Amniotic epithelial cell (primary cell): ENCODE measurements at places on chromosomes 6 and 20.

GRCh38 chr20:20201124-20201523, 148.8 kb downstream of the CFAP61 start:
- DNase-seq, result no peak

DNA sequence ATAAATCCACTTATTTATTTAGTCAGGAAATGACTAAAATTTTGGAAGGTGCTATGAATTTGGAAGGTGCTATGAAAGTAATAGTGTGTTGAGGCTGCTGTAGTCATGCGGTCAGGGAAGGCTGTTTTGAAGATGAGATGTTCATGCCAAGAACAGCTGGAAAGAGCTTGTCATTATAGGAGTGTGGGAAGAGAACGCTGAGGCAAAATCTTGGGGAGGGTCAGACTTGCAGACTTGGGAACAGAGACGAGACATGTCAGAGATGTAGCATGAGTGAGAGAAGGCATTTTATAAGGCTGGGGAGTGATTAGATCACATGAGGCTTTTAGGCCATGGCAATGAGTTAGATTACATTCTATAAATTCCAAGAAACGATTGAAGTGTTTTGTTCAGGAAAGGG, 124.0 kb upstream of the B3GAT2 start:
- DNase-seq, result no peak

DNA sequence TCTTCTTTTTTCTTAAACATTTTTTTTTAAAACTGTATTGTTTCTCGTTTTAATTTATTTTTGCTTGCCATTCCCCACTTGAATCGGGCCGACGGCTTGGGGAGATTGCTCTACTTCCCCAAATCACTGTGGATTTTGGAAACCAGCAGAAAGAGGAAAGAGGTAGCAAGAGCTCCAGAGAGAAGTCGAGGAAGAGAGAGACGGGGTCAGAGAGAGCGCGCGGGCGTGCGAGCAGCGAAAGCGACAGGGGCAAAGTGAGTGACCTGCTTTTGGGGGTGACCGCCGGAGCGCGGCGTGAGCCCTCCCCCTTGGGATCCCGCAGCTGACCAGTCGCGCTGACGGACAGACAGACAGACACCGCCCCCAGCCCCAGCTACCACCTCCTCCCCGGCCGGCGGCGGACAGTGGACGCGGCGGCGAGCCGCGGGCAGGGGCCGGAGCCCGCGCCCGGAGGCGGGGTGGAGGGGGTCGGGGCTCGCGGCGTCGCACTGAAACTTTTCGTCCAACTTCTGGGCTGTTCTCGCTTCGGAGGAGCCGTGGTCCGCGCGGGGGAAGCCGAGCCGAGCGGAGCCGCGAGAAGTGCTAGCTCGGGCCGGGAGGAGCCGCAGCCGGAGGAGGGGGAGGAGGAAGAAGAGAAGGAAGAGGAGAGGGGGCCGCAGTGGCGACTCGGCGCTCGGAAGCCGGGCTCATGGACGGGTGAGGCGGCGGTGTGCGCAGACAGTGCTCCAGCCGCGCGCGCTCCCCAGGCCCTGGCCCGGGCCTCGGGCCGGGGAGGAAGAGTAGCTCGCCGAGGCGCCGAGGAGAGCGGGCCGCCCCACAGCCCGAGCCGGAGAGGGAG, 580 bp downstream of the VEGFA start:
- peak; percentile 45 for DNase-seq

DNA sequence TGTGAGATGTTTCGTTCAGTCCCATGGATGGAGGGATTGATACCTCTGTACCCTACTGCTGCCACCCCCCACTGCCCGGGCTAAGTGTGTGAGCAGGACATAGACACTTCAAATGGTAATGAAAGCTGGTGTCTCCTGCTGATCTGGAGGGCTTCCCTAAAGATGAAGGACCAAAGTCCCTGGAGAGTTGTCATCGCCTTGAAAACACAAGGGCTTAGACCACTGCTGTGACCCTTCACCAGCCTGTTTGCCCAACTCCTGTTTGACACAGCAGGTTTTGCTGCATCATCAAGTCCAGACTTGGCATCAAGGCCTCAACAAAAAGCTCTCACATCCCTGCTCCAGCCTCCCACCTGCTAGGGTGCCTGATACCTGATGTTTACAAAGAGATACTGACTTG, 57.9 kb upstream of the FAM8A1 start:
- DNase-seq, result no peak

GRCh38 chr6:88650029-88650619, 313.3 kb downstream of the RNGTT start:
- peak; percentile 64 for DNase-seq

GRCh38 chr6:169074526-169074925, 179.1 kb downstream of the THBS2 start:
- no peak for DNase-seq

GRCh38 chr6:118668761-118669385, 17.5 kb upstream of the CEP85L start:
- peak; percentile 93 for DNase-seq

- DNase-seq, result peak; percentile 93
These were observed 1.7 kb downstream of the SOD2 start for GRCh38 chr6:159691133-159691962.

GRCh38 chr6:112886415-112886814, 539.3 kb downstream of the RFPL4B start:
- DNase-seq, result no peak

DNA sequence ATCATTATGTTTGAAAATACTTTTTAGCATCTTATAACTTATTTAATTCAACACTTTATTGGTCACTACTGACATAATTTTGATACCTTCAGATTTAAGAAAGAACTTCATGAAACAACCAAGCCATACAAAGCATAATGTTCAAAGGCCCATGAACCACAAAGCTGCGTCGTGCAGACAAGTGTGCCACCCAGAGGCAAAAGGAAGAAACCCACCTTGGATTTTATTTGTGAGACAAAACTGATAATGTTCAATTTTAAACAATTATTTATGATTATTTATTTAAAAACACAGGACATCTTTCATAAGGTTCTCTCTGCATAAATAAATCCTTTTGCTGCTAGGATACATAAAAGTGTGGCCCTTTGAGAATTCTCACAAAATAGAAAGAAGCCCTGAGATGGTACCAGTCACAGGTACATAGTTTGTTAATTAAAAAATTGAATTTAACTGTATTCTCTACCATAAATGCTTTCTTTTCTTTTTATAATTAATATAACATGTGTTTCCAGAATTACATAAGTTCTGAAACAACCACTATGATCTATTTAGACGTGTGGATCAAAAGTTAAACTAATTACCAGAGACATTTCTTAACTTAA, 143.7 kb downstream of the RALGAPA2 start:
- peak; percentile 32 for DNase-seq

- DNase-seq, result peak; percentile 68
These were observed 1.4 kb downstream of the PIM1 start for GRCh38 chr6:37171201-37171969.

GRCh38 chr6:109441069-109441816, 719 bp downstream of the SMPD2 start:
- DNase-seq, result peak; percentile 53

- DNase-seq, result no peak
These were observed 229.4 kb downstream of the TSHZ2 start for GRCh38 chr20:53201588-53201987.

GRCh38 chr20:38202982-38203293, 37.9 kb upstream of the TGM2 start:
- no peak for DNase-seq

- DNase-seq, result no peak
These were observed 46.8 kb downstream of the PCNA start for GRCh38 chr20:5072756-5073659.

- DNase-seq, result no peak
These were observed 25.6 kb upstream of the ENPP4 start for GRCh38 chr6:46104209-46104608.

GRCh38 chr6:89387516-89388201, 24.4 kb downstream of the RRAGD start:
- DNase-seq, result no peak

DNA sequence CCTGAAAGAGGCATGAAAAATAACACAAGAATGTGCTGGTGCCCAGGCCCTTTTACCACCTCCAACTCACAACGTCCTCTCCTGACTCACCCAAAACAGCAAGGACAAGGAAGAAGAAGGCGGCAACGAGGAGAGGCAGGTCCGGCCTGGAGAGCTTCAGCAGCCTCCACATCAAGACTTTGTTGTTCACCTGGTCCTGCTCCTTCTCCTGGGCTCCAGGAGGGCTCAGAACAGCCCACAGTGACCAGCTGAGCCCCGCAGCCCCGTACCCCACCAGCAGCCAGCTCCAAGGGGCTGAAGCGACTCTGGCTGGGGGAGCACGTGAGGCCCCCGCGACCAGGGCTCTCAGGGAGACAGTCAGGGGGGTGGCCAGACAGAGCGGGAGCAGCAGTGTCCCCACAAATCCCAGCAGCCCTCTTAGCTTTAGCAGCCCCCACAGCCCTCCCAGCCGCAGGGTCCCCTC, 857 bp downstream of the TAP2 start:
- peak; percentile 19 for DNase-seq

- DNase-seq, result peak; percentile 43
These were observed 878 bp downstream of the HLA-C start for GRCh38 chr6:31270788-31271640.

GRCh38 chr20:37420610-37421009, 74.7 kb downstream of the SRC start:
- no peak for DNase-seq

GRCh38 chr6:109269953-109270517, 112.2 kb downstream of the CD164 start:
- DNase-seq, result no peak

- DNase-seq, result peak; percentile 62
These were observed 3.4 kb downstream of the PRELID3B start for GRCh38 chr20:59039233-59039632.

DNA sequence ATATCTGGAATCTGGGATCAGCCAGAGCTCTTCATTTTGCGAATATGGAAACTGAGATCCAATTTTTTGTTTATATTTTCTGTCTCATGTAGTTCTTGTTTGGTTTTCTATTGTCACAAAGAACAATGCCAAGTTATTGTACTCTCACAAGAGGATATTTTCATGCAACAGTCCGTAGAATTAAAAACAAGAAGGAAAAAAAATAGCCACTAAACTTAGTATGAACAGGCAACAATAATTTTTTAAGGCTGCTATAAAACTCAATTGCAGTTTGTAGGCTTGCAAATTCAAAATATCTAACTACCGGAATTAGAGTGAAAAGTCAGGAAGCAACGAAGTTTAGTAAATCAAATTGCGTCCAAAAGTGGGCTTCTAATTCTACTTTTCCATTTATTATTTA, 1.2 kb downstream of the POPDC3 start:
- DNase-seq, result no peak

DNA sequence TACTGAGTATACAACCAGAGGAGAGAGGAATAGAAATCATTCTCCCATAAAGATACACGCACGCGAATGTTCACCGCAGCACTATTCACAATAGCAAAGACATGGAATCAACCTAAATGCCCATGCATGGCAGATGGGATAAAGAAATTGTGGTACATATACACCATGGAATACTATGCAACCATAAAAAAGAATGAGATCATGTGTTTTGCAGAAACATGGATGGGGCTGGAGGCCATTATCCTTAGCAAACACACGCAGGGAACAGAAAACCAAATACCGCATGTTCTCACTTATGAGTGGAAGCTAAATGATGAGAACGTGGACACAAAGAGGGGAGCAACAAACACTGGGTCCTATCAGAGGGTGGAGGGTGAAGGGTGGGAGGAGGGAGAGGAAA, 3.4 kb downstream of the SERPINB6 start:
- no peak for DNase-seq

GRCh38 chr20:20941468-20941889, 164.7 kb downstream of the LINC00237 start:
- DNase-seq, result no peak

DNA sequence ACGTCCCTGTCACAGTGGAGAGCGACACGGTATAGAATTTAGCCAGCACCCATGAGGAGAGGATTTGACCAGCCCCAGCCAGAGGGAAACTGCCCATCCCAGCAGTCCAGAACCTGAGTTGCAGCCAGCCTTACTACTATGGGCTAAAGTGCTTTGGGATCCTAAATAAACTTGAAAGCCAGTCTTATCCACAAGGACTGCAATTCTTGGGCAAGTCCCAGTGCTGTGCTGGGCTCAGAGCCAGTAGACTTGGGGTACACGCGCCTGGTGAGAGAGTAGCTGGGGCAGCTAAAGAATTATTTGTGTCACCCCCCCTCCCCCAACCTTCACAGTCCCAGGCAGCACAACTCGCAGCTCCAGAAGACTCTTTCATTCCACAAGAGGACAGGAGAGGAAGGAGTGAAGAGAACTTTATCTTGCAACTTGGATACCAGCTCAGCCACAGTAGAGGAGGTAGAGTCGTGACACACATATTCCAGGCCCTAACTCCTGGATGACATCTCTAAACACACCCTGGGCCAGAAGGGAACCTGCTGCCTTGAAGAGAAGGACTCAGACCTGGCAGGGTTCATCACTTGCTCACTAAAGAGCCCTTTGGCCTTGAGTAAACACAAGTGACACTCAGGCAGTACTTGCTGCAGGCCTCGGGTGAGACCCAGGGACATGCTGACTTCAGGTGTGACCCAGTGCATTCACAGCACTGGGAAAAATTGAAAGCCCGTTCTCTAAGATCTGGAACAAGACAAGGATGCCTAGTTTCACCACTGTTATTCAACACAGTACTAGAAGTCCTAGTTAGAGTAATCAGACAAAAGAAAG, 100.3 kb downstream of the REV3L start:
- peak; percentile 13 for DNase-seq

GRCh38 chr6:108080010-108080780, 5.7 kb upstream of the OSTM1 start:
- peak; percentile 34 for DNase-seq

DNA sequence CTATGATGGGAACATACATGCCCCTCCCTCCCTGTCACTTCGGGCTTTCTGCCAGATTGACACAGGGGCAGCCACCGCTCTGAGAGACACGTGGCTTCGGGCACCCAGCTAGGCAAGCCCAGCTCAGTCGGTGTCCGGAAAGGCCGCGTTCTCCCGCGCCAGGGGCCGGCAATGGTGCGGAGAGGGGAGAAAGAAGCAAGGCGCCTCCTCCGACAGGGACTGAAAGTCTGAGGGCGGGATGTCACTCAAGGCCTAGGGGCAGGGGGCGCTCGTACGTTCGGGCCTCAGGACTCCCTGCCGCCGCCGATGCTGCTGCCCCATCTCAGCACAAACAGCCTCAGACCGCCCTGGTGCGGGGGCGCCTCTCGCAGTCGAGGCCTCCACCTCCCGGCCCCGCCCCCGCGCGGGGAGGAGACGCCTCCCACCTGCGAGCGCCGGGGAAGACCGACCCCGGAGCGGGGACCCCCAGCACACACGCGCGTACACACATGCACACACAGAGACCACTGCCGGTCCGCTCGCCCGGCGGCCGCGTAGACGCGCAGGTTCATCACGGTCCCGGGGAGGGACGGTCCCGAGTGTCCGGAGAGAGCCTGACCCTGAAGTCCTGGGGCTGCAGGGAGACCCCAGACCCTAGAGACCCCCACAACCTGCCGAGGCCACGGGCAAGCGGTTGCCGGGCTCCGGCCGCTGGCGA, 1.9 kb downstream of the GRM4 start:
- no peak for DNase-seq
